ENCODE measurements at places on chromosomes 11 and 22.
A peak's percentile ranks its signal among the peaks of the same experiment; 100 is the strongest.

GRCh38 chr11:12806113-12806512, 131.9 kb downstream of the TEAD1 start:
- DNase-seq: no peak

GRCh38 chr11:10358696-10359095, 53.8 kb downstream of the ADM start:
- DNase-seq: no peak

DNA sequence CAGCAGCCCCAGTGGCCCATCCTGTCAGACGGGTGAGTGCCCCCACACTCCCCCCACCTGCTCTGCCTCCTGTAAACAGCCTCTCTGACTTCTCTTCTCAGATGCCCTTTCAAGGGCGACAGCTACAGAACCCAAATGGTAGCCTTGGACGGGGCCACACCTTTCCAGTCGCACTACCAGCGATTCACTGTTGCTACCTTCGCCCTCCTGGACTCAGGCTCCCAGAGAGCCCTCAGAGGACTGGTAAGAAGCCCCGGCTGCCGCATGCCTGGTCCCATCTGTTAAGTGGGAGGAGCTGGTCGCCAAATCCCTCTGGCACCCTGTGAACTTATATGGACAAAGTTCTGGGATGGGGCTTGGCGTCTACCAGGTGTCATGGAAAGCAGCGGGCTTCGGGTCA, 6.2 kb downstream of the ZP1 start:
- no peak for DNase-seq

DNA sequence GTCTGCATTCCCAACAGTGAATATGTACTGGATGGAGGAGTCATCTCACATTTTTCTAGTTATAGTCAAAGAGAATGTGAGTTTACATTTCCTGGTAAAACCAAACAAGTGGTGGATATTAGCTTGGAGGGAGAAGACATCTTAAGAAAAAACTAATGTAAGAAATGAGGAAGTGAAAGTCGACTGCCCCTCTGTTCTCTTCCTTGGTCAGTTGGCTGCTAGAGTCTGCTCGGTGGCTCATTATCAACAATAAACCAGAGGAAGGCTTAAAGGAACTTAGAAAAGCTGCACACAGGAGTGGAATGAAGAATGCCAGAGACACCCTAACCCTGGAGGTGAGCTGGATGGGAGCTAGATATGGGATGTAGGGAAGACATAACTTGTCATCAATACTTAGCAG, 5.8 kb downstream of the SLC22A9 start:
- no peak for DNase-seq

GRCh38 chr22:46931881-46932280, 169.4 kb downstream of the TBC1D22A start:
- DNase-seq: no peak

DNA sequence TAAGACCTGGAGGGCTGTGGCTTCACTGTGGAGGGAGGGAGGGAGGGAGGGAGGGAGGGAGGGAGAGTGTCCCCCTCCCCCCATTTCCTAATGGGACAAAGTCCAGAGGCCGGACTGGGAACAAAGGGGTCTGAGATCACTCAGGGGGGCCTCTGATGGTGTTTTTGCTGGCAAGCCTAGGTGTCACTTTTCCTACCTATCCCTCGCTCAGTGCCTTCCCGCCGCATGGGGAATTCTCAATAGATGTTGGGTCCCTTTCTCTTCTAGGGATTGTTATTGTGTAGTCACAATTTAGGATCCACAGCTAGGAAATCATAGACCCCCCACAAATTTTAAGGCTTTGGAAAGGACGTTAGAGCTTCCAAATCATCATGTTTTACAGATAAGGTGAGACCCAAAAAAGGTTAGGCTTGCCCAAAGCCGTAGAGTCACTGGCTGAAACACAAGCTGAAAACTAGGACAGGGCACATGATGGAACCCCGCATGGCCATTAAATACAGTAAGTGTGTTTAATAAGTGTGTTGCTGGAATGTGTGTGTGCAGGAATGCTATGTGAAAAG, 4.8 kb upstream of the FTH1 start:
- DNase-seq: no peak

GRCh38 chr11:61873588-61874376, 17.6 kb downstream of the FADS3 start:
- DNase-seq: no peak

GRCh38 chr22:40479887-40480538, 109.6 kb downstream of the SGSM3 start:
- no peak for DNase-seq

DNA sequence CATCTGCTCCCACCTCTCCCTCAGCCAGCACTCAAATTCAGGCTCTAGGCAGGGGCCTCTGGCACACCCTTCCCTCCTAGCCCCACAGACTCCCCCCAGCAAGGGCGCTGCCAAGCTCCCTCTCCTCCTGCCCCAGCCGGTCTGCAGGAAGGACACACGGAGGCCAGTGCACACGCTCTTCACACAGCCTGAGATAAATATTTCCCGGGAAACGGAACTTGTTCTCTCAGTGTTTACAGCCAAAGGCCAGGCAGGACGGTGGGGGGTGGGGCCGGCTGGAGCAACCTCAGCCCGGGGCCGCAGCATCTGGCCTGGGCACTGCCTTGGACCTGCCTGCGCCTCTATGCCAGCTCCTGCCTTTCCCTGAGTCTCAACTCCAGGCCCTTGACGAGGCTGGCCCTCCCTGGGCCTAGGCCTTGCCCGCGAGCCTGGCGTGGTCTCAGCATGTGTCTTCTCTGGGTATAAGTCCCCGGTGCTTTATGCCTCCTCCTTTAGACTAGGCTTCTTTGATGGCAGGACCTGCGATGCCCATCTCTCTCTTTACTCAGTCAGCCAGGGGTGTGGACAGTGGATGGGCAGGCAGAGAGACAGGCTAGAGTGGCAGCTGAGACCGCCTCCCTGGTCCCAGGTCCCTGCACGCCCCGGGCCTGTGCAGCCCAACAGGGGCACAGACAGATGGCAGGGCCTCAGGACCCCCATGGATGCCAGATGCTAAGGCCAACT, 48.4 kb downstream of the PDE2A start:
- no peak for DNase-seq

- no peak for DNase-seq
These were observed 835 bp upstream of the RHOD start for GRCh38 chr11:67055812-67056211.

- no peak for DNase-seq
These were observed 23.1 kb upstream of the RNASEH2C start for GRCh38 chr11:65743681-65744025.

- DNase-seq: no peak
These were observed 50.2 kb downstream of the XKR3 start for GRCh38 chr22:16774911-16775500.

DNA sequence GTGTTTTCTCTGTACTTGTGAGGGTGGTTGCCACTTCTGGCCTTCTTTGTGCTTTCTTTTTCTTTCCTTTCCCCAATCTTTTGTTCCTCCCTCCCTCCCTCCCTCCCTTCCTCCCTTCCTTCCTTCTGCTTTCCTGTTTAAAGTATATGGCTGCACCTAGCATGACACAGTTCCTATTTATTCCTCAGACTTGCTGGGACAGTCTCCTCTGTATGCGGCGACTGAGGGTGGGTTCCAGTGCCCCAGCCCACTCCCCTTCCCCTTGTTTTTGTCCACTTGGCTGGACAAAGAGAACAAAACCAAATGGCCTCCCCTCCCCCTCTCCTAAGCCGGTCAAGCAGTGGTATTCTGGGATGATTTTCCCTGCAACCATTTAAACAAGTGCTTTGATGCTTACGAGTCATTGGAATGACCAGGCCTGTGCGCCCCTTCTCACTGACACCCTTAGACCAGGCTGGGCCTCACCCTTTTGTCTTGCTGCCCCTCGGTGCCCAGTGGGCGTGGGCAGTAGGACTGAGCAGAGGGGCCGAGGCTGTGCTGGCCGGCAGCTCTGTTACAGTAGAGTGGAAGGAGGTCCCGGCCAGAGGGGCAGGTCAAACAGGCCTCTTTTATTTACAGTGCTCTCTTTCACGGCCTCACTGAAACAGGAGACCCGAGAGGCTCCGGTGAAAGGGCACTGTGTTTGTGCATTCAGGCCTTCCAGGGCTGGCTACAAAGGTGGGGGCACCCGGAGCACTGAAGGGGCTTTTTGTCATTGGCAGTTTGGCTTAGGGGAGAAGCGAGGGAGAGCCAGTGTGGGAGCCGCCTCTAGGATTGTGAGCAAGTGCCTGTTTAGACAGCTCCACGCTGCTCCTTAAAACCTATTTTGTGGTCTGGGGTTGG, 32.2 kb downstream of the ZBTB16 start:
- DNase-seq: no peak

- DNase-seq: peak; percentile 44
These were observed 27.6 kb downstream of the CD5 start for GRCh38 chr11:61129639-61130523.

- no peak for DNase-seq
These were observed 48.2 kb downstream of the C11orf91 start for GRCh38 chr11:33652431-33652830.

DNA sequence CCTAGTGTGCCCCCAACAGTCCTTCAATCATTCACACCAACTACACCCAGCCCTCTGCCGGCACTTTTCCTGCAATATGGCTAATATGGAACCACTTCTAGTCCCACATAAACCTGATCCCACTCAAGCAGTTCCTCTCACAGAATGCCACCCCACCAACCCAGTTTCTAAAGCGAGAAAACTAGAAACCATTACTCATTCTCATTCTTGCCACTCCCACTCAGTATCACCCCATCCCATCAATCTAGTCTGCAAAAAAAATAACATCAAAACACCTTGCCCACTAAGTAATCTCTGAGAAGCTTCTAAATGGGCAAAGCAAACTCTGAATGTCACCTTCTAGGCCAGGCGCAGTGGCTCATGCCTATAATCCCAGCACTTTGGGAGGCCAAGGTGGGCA, 17.9 kb downstream of the NAP1L4 start:
- no peak for DNase-seq

- DNase-seq: no peak
These were observed 573 bp downstream of the STK33 start for GRCh38 chr11:8593455-8593854.

DNA sequence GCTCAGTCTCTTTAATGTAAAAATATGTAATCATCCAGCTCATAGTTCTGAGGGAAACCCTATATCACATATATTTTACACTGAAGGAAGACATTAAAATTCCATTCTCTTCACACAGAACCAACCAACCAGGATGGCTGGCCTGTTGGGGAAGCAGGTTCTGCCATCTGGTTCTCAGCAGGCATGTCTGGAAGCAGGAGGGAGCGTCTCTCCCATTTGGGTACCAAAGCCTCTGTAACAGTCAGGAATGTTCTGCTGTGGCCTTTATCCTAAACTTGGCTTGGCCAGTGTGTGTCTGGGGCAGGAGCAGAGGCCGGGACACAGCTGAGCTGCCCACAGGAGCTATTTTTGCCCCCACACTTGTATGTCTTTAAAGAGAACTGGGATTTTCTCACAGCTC, 29.2 kb downstream of the SGSM3 start:
- no peak for DNase-seq

DNA sequence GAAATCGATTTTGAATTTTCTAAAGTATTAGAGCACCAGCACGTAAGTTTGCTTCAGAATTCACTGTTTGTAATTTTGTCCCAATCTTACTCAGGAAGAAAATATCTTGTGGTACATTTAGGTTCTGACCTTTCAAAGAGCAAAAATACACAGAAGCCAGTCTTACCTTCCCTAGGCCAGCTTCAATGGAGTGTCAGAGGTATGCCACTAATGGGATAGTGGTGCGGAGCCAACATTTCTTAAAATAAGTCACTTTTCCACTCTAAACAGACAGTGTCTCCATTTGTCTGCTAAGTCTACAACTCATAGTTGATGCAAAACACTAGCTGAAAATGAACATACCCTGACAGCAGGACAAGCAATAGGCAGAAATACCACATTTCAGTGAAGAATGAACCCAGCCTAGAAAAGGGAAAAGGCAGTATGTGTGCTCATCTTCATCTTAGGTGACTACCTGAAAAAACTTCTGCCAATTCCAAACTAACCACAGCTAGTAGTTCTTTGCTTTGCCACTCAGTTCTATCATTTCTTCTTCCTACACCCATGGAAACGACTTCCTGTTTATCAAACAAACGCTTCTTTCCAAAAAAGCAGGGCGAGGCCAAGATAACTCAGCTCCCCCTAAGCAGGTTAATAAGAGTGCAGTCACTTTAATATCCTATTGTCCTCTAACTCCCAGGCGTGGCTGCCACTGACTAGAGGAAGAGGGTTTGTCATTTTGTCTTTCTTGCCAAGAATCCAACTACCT, 94.0 kb upstream of the APOA1 start:
- DNase-seq: no peak

- no peak for DNase-seq
These were observed 106.0 kb upstream of the CD44 start for GRCh38 chr11:35033011-35033410.

GRCh38 chr11:656426-656825, 19.4 kb downstream of the DRD4 start:
- no peak for DNase-seq

DNA sequence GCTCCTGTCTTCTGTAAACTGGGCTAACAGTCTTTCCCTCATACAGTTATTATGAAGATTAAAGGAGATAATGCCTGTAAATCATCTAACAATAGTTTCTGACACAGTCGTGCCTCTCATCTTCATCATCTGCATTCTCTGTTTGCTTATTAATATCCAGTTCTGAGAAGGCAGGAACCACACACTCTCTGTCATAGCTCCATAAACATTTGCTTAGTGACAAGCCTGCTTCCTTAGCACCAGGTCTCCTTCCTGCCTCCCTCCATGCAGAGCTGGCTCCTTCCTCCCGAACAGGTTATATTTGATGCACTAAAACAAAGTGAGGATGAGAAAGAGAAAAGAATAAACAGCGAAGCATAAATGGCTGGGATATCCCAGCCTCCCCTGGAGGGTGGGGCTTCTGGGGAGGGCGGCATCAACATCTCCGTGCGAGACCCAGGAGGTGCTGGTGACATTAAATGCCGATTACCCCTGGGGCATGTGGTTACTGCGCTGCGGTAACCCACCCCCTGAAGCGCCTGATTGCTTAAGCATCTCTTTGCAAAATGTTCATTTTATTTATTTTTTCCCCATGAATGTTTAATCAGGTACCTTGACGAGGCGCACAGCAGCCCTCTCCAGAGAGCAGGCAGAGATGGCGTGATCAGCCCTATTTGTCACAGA, 404.9 kb downstream of the NXPE2 start:
- no peak for DNase-seq

GRCh38 chr11:103842191-103842590, 194.2 kb upstream of the DDI1 start:
- no peak for DNase-seq

GRCh38 chr11:86147004-86147403, 78.1 kb upstream of the PICALM start:
- DNase-seq: no peak
